ENCODE measurements at places on chromosomes 3 and 15. TPM values are rescaled to one million over a fixed set of nuclear protein-coding genes. Genes with fewer than 3 reads are reported as not detected.

The MYO1E gene
- total RNA-seq = 1.8 TPM

The GP9 gene
- not detected for total RNA-seq

DNA sequence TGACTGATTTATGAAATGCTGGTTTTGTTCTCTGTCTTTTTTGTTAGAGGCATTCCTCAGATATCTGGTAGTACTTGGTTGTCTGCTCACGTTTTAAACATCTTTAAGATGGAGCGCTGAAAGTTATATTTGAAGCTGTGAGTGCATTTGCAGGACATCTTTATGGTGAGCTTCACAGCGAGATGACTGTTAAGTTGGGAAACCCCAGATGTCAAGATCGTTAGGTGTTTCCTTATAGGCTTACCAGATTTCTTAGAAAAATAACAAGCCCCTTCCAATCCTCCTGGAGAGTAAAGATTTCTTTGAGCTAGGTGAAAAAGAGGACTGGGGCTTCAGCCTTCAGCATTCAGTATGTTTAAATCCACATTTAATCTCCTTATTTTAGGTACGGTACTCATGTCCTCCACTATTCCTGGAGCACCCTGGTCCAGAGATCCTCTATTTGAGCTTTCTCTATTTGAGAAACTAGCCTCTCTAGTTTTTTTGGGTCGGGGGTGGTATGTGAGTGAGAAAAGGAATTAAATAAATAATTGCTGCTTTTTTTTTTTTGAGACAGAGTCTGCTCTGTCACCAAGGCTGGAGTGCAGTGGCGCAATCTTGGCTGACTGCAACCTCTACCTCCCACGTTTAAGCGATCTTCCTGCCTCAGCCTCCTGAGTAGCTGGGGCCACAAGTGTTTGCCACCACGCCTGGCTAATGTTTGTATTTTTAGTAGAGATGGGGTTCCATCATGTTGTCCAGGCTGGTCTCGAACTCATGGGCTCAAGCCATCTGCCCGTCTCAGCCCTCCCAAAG, 72.3 kb downstream of the ZNF609 start:
- no peak for DNase-seq
- peaks cover 6% of the 10 kb centered on the region for H3K36me3 ChIP-seq
- H3K27me3 ChIP-seq = no peaks in the 10 kb centered on the region
- H3K4me3 ChIP-seq = no peak overlapping the region
- H3K4me1 ChIP-seq = peaks cover 19% of the 10 kb centered on the region

- no peak for DNase-seq
- H3K4me3 ChIP-seq = no peak overlapping the region
- no peaks in the 10 kb centered on the region for H3K4me1 ChIP-seq
- H3K36me3 ChIP-seq = no peaks in the 10 kb centered on the region
These were observed 21.1 kb upstream of the MYRIP start for GRCh38 chr3:39788128-39788883.

GRCh38 chr3:13276438-13277195, 143.5 kb downstream of the NUP210 start:
- no peaks in the 10 kb centered on the region for H3K36me3 ChIP-seq
- H3K4me3 ChIP-seq = no peak overlapping the region
- H3K27me3 ChIP-seq = no peaks in the 10 kb centered on the region
- H3K4me1 ChIP-seq = peaks cover 7% of the 10 kb centered on the region

GRCh38 chr3:185992831-185993374, 55.1 kb upstream of the TRA2B start:
- no peak overlapping the region for H3K4me3 ChIP-seq
- H3K27ac ChIP-seq = no peak overlapping the region
- no peak for DNase-seq
- no peaks in the 10 kb centered on the region for H3K36me3 ChIP-seq
- H3K4me1 ChIP-seq = no peaks in the 10 kb centered on the region

DNA sequence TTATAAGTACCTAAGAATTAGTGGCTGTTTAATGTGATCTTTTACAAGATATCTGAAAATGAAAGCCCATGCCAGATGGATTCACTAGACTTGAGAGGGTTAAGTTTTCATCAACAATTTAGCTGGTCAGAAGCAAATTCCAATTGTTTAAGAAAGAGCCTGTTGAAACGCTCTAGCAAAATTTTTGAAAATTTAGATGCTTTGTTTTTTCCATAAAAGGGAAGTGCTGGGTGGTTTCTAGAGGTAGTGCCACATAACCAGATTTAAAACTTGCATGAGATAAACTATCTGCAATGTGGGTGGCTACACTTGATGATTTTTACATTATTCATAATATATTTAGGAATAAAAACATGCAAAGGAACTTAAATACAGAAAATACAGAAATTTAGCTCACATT, 48.5 kb upstream of the SKIL start:
- H3K4me3 ChIP-seq = no peak overlapping the region
- DNase-seq = no peak
- H3K27ac ChIP-seq = no peak overlapping the region
- H3K36me3 ChIP-seq = no peaks in the 10 kb centered on the region

- H3K27me3 ChIP-seq = peaks cover 66% of the 10 kb centered on the region
- no peaks in the 10 kb centered on the region for H3K36me3 ChIP-seq
- H3K4me1 ChIP-seq = peaks cover 29% of the 10 kb centered on the region
- no peak for DNase-seq
- no peak overlapping the region for H3K27ac ChIP-seq
These were observed 505 bp upstream of the WNT5A start for GRCh38 chr3:55487381-55488241.

All from T-cell (primary cell).